ENCODE measurements at places on chromosomes 16 and 17.

DNA sequence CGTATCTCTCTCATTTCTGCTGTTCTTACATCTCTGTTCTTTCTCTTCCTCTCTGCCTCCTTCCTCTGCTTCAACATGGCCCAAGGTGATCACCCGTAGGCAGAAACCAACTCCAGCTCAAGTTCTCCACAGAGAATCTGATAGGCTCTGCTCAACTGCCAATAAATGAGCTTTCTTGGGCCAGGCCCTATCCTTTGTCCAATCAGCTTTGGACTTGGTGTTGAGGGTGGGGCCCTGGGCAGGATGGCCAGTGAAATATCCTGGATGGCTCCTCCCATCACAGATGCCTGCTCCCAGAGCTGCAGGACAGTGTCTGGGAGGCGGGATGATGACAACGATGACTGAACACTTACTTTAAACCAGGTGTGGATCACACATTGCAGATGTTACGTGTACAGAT lies 17.4 kb upstream of the BRD7 start:
- no peak for DNase-seq

GRCh38 chr17:33637534-33637933 lies 344.4 kb upstream of the ASIC2 start:
- no peak for DNase-seq

GRCh38 chr16:89090182-89090630 lies 3.4 kb upstream of the ACSF3 start:
- DNase-seq: peak; percentile 12

- no peak for DNase-seq
Observed at GRCh38 chr16:67236563-67237395, 9.8 kb downstream of the TMEM208 start.

GRCh38 chr17:65664266-65664665 lies 102.8 kb upstream of the AXIN2 start:
- DNase-seq: no peak

GRCh38 chr16:30619638-30620037 lies 9.4 kb upstream of the ZNF689 start:
- no peak for DNase-seq

Measured in SHP77 treated with DMSO at 0.1 percent for 48 hours (cell line).